Activated CD8-positive, alpha-beta memory T cell treated with anti-CD3 and anti-CD28 coated beads for 48 hours (primary cell): ENCODE measurements at places on chromosomes 11 and 22.

DNA sequence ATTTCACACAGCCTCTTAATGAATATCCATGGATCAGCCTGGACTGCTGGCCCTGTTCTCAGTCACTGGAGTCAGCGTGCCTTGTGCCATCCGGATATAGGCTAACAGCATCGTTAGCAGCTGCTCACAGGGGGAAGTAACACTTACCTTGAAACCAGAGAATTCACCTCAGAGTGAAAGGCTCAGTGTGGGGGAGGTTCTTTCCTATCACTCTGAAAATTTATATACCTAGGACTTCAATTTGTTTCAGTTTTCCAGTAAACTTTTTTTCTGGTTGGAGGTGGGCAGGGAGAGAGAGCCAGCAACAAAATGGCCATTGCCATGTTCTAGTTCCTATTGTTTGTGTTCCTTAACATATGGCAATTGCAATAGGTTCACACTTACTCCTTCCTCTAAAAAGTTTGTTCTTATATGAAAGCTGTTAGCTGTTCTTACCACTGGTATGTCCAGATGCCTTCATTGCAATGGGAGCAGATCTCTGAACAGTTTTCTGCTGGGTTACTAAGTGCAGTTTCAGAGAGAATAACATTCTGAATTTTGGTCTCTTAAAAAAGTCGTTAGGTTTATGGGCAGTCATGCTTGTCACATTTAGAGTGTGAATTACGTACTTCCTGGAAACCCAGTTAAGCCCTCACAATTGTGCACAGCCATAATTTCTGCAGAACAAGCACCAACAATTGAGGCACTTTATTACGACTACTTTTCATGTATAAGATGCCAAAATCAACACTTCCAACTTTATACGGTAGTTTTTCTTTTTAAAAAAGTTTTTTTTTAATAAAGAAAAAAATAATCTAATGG, 247.6 kb downstream of the CADM1 start:
- no peak for DNase-seq

DNA sequence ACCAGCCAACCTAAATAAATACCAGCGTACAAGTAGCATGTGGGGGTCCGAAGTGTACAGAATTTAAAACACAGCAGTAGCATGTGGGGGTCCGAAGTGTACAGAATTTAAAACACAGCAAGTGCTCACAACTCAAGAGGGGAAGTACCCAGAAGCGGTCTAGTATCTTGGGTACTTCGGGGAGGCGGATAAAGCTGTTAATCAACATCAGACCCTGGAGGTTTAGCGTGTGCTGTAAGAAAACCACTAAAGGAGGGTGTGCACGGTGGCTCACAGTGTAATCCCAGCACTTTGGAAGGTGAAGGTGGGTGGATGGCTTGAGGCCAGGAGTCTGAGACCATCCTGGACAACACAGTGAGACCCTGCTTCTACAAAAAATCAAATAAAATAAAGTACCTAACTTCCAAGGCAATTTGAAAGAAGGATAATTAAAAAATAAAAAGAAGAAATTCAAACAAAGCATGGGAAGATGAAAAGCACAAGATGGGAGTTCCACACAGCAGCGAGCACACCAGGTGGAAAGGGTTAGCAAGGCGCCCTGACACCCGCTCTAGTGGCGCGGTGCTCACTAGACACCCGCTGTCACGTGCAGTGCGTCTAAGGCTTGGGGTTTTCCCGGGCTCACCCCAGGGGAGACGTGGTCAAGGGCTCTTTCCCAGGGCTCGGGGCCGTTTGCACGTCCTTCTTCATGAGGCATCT, 35.0 kb upstream of the MOB2 start:
- DNase-seq, result no peak

DNA sequence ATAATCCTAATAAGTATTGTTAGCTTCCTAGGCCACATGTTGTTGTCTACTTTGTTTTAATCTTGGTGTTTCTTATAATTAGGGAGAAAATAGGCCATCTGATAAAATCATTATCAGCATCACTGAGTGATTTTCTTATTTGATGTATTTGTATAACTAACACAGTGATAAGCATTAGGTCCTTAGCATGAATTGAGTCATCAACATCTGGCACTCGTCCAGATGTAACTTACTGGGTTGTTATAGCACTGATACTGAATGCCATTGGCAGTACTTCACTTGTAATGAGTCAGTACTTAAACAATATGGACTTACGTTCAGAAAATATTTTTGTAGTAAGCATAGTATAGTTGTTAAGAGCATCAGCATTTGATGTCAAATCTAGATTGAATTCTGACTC, 16.2 kb downstream of the API5 start:
- no peak for DNase-seq

DNA sequence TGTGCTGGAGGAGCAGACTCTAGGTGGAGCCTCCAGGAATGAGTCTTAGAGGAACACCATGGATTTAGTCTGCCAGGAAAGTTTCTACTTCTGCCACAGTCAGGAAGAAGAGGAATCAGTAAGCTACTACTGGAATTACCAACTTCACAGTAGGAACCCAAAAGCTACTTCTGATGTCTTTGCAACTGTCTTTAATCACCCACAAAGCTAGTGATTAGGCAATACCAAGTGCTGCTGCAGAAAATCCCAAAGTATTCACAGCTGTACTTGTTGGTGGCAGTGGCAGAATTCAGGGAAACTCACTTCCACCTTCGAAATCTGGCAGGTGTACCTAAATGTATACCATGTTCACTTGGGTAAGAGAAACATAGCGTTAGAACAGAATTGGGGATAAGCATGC, 264.5 kb upstream of the SORL1-AS1 start:
- DNase-seq, result no peak

GRCh38 chr22:35126993-35127392, 61.0 kb downstream of the ISX start:
- DNase-seq, result no peak

DNA sequence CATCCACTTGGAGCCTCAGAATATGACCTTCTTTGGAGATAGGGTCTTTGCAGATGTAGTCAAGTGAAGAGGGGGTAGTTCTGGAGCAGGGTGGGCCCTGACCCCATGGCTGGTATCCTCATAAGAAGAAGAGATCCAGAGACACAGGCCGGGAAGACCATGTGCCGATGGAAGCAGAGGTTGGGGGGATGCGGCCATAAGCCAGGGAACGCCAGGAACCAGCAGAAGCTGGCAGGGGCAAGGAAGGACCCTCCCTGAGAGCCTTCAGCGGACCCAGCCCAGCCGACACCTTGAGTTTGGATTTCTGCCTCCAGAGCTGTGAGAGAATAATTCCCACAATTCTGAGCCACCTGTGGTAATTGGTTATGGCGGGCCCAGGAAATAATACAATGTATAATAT, 26.1 kb upstream of the SMIM38 start:
- no peak for DNase-seq

GRCh38 chr11:130715877-130716220, 200.4 kb downstream of the SNX19 start:
- DNase-seq, result no peak
